ENCODE measurements at places on chromosomes 12 and 14.

DNA sequence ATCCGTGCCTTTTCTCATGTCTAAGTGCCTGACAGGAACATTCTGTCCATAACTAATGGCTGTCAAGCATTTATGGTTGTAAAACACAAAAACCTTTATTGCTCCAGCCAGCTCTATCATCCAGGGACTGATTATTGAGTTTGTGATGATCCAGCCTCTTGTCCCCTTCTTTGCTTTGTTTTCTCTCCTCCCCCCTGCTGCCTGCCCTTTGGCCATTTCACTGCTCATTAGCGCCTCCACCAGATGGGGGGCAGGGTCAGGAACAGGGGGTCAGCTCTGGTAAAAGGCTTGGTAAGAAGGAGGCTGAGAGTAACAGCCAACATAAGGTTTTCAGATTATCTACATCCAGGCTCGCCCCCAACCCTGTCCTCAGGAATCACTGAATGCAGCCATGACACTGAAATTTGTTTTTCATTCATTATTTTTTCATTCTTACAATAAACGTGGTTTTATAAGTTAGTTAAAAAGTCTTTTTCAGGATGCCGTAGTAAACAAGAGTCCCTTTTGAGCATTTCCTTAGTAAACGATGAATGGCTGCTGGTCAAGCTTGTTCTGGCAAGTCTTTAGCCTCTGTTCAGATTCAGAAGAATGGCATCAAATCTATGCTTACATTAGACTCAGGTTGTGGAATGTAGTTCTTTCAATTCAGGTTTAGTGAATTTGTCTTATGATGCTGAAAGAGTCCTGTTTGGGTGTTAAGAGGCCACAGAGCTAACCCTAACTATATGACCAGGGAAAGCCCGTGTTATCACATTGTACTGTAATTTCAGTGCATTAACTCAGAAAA is 21.7 kb downstream of the HMGA2 start:
- DNase-seq, result no peak

- DNase-seq, result no peak
These were observed 892.1 kb downstream of the NRXN3 start for GRCh38 chr14:79062226-79062625.

DNA sequence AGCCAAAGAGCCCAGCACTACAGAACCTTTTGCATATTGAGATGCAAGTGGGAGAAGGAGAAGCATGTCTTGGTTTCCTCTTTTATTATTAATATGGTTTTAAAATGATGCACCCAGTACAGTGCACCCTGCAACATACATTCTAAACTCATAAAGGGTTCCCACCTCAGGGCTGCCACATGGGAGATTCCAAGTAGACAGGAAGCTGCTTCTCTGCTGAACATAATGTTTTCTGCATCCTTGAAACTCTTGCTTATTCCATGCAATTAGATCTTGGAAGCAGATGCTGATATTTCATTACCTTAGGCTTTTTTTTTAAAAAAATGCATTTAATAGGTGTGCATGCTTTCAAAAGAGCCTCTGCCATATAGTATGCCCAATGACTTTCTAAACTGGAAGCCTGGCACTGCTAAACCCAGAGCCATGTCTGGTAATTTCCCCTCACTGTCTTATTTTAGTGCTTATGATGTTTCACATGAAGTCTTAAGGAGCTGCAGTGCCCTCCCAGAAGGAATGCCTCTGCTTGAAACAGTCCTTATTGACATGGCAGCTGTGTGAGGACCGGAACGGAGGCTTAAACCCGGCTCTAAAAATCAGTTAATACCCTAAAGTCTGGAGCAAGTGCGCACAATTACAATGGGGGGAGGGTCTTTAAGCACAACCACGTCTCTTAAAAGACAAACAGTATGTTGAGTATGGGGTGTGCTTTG is 2.0 kb upstream of the SIX1 start:
- no peak for DNase-seq

- DNase-seq, result no peak
These were observed 126.7 kb upstream of the PARP11 start for GRCh38 chr12:3999904-4000303.

DNA sequence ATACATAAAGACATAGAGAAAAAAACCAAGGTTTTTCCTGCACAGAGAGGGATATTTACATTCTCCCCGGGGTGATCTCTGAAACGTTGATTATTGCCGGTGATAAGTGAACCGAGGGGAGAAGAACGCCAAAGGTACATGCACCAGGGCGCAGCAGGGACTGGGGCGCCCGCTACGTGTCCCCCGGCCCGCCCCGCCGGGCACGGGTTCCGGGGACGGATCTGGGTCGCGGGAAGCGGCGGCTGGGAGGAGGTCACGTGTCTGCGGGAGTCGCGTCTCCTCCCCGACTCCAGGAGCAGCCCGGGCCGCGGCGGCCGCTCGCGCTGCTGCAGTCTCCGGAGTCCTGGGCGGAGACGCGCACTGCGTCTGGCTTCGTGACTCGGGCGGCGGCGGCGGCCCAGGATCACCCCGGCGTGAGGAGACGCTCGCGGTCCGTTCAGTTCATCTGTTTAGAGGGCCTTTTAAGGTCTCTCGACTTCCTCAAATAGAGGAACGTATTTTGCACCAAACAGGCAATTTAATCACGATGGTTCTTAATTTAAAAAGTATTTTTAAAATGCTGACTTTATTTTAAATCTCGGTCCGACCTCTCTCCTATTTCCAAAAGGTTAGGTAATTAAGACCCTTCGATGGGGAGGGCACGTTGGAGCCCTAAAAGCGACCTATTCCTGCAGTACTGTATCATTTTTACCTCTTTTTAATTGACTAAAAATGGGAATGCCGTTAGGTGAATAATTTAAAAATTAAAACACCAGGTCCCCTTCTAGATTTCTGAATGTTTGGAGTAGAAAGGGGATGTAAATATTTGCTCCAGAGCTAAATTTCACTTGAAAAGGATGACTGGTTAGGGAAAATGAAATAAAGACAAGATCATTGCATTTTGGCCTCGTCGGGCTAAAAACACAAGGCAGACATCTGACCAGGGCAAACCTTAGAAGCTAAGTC is 1.8 kb upstream of the BHLHE41 start:
- no peak for DNase-seq

- DNase-seq, result no peak
These were observed 284.7 kb upstream of the FKBP4 start for GRCh38 chr12:2510045-2510444.

- DNase-seq, result no peak
These were observed 605.5 kb downstream of the DIO2 start for GRCh38 chr14:79605849-79606248.

DNA sequence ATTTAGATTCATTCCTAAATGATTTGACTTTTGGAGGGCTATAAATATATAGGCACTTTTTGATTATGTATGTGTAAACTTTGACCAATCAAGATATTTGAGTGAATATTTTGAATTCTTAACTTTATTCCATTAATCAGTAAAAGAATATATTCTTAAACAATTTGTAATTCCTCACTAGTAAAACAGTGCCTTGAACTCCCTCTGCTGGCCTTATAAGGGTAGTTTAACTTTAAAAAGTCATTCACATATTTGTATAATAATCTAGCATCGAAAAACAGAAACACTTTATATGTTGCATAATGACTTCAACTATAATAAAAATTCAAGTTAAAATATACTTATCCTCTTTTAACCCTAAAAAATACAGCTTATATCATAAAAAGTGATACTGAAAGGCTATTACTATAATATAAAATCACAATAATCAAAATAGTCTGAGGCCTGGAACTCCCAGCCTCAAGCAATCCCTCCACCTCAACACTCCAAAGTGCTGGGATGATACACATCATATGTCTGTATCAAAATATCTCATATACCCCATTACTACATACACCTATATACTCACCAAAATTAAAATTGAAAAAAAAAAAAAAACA is 31.2 kb downstream of the CCDC59 start:
- DNase-seq, result no peak

DNA sequence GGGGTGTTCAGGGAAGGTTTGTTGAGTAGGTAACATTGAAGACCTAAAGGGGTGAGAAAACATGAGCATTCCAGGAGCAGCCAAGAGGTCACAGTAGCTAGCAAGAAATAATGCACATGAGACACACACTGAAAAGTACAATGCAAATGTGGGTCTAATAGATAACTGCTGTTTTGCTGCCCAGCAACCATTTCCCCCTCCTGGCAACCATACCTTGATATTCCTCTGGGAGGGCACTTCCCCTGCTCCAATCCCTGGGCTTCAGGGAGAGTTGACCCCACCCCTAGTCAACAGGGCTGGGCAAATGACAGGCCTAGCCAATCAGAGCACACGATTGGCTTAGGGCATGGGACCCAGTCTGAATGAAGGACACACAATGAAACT is 8.5 kb upstream of the ACTN1 start:
- DNase-seq, result no peak

GRCh38 chr14:75425446-75425845 is 2.4 kb upstream of the JDP2 start:
- no peak for DNase-seq

DNA sequence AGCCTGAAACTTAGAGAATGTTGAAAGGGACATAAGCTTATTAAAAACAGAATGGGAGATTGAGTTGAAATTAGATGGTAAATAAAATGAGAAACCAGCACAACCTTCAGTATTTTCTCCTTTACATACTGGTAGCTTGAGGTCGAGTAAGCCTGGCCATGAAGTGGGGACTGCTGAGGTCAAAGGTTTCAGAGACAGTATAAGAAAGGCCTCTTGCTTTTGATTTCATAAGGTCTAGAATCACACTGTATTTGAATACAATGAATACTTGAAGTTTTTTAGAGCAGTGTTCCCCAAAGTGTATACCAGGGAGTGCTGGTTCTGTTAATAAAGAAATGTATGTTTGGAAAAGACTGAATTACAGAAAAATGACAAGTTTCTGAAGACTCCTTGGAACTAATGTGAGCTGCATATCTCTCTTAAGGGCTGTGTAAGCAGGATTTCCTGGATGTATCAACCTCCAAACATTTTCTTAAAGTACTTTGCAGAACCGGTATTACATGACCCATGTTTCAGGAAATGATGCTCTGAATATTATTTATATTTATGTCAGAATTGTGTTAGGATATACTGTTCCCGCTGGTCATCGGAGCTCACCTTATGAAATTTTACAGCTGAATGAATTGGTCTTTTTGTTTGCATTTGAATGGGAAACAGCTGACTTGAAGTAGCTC is 85.0 kb downstream of the AKAP6 start:
- no peak for DNase-seq

- DNase-seq, result no peak
These were observed 194.3 kb downstream of the CPNE8 start for GRCh38 chr12:38711054-38711453.

- no peak for DNase-seq
These were observed 12.4 kb downstream of the DPF3 start for GRCh38 chr14:72881543-72881942.

DNA sequence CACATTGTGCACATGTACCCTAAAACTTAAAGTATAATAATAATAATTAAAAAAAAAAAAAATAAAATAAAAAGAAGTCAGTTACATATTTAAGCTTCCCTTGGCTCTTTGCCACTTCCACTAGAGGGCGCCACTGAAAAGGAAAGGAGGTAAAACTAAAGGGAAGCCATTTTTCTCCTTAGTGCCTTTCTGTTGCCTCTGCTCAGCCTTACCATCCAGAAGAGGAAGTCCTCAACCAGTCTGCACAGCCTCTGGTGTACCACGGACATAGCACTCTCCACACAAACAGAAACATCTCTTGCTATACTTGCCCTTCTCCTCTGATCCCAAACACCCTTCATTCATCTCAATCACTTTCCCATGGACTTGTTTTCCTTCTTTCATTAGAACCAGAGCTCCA is 169.0 kb upstream of the EEA1 start:
- peak; percentile 69 for DNase-seq

GRCh38 chr12:16036073-16036472 is 124.9 kb downstream of the DERA start:
- DNase-seq, result no peak

- no peak for DNase-seq
These were observed 428.5 kb downstream of the ADAMTS20 start for GRCh38 chr12:43123461-43123860.

DNA sequence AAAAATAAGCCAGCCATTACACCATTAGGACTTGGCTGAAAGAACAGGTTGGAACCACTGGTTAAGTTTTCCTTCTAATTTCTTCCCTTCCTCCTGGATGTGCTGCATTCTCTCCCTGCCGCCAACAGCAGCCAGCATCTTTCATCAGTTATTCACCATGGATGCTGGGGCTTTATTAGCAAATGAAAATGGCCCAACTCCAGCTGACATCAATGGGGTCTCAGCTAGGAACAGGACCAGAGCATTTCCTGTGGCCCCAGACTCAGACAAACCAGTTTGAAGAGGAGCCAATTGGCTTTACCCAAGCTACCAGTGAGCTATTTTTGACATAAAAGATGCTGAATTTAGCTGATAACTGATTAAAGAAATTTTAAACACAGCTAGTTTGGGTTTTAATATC is 26.0 kb upstream of the TBX5 start:
- DNase-seq, result no peak
